Caki2 (cell line): ENCODE measurements at places on chromosomes 13 and 19. TPM values are rescaled to one million over a fixed set of nuclear protein-coding genes. Genes with fewer than 3 reads are reported as not detected.
A peak's percentile ranks its signal among the peaks of the same experiment; 100 is the strongest.

- no peak for DNase-seq
Measured at GRCh38 chr13:113129480-113129879, 6.9 kb downstream of the F10 start.

- no peak for DNase-seq
Measured at GRCh38 chr19:18170714-18171255, 2.8 kb upstream of the IFI30 start.

DNA sequence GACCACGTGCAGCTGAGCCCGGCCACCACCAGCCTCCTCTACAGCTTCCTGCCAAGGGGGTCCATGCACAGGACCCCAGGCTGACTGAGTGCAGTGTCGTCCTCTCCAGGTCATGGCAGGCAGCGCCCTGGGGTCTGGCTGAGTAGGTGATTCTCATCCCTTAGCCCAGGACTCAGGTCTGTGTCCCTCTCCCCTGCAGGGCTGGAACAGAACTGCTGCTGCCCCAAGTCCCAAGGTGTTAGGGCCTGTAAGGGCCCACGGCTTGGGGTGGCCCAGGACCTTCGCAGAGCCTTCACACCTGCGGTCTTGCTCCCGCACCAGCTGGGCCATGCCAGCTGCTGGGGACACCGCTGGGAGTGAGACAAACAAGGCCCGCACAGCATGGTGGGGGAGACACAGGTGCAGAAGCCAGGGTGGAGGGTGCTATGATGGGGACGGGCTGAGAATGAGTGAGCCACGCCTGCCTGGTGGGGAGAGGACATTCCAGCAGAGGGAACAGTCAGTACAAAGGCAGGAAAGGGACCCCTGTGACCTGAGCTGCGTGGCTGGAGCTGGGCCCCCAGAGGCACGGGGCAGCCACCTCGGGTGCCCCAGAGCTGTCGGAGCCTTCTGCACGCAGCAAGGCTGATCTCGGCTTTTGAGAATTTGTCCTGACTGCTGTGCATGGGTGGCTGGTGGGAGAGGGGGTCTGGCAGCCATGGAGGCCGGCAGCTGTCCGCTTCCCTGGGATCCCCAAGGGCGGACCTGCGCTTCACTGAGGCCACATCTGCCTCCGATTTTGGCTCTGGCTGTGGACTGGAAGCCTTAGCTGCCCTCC lies 11.9 kb downstream of the PLEKHF1 start:
- DNase-seq: no peak

- peak; percentile 69 for DNase-seq
Measured at GRCh38 chr19:33778089-33778791, 18.4 kb upstream of the KCTD15 start.

DNA sequence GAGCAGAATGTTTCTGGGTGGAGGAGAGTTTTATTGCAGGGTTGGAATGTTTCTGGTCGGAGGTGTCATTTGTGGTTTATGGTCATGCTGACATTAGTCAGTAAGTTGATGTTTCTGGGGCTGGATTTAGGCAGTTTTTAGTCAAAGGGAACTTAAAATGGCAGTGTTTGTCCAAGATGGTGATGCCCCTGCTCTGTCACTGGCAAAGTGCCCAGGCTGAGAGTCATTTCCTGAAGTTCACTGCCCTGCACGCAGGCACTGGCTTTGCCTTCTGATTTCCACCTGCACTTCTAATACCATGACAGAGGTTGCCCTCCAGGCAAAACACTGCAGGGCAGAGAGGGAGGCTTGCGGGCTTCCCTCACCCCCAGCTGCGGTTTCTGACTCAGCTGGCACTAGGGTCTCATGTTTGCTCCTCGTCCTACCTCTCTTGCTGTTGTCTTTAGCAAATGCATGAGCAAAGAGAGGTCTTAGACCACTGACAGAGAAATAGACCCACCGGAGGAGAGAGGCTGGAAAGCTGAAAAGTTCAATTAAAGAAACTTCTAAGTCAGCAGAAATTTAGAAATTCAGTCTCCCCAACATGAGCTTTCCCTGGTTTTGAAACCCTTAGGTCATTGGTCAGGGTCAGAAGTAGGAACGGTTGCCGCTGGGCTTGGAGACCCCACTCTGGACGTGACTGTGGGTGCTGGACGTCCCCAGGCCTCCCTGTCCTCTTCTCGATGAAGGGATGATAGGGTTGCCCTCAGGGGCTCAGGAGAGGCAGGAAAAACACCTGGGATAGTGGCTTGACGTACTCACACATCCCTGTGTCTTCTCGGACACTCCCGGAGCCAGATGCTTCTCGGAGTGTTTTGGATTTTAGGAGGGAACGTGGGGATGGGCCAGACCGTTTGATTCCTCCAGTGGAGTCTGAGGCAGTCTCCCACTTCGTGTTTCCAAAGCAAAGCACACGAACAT lies 26.3 kb downstream of the TMEM255B start:
- DNase-seq: peak; percentile 78

- no peak for DNase-seq
Measured at GRCh38 chr13:19382111-19382510, 179.2 kb downstream of the TPTE2 start.

- no peak for DNase-seq
Measured at GRCh38 chr19:16235811-16236652, 38.3 kb downstream of the AP1M1 start.

GRCh38 chr13:78137404-78138142 lies 218.9 kb upstream of the EDNRB start:
- peak; percentile 52 for DNase-seq

DNA sequence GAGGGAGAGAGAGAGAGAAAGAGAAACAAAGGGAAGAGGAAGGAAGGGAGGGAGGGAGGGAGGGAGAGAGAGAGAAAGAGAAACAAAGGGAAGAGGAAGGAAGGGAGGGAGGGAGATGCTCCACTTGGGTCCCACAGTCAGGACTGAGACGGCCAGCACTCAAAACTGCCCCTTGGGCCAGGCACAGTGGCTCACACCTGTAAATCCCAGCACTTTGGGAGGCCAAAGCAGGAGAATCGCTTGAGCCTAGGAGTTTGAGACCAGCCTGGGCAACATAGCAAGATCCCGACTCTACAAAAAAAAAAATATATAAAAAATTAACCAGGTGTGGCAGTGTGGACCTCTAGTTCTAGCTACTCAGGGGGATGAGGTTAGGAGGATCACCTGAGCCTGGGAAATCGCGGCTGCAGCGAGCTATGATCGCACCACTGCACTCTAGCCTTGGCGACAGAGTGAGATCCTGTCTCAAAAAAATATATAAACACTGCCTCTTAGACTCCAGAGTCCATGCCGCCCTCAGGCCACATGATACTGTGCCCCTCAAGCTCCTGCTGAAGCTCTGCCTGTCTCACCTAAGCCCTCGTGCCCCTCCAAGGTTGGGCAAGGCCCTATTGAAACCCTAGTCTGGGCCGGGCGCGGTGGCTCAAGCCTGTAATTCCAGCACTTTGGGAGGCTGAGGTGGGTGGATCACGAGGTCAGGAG lies 8.4 kb downstream of the ARRDC2 start:
- no peak for DNase-seq

GRCh38 chr19:54138489-54139256 lies 1.1 kb downstream of the CNOT3 start:
- no peak for DNase-seq

GRCh38 chr13:31965361-31966066 lies 66.1 kb upstream of the FRY start:
- peak; percentile 81 for DNase-seq

DNA sequence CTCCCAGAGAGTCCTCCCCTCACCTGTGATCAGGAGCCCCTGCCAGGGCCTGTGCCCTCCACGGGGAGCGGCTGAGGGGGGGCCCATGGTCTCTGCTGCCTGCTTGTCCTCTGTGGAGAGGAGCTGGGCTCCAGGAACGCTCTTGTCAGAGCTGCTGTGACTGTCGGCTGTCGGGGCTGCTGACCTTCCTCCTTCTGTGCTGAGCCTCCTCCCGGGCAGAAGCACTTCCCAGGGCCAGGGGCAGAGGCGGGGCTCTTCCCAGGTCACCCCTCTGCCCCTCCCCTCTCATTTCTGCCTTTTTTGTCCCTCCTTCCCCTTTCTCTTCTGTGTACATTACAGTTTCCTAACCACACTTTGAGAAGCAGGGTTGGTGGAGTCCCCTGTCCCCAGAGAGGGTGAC lies at the start of gene CEACAM4:
Gene CEACAM4 (minus strand): TSS at position 198 of the 400 bp plus-strand sequence. CDS start 111 bp downstream, at position 87.
- DNase-seq: no peak

- peak; percentile 3 for DNase-seq
Measured at GRCh38 chr13:37109051-37109678, 3.7 kb upstream of the CSNK1A1L start.

DNA sequence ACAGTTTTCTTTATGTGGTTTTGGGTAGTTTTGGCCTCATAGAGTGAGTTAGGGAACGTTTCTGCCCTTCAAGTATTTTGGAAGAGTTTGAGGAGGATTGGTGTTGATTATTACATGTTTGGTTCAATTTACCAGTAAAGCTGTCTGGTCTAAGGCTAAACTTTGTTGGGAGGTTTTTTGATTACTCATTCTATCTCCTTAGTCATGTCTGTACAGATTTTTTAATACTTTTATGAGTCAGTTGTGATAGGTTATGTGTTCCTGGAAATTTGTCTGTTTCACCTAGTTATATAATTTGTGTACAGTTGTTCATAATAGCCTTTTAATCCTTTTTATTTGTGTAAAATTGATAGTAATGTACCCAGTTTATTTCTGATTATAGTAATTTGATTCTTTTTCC lies 20.4 kb downstream of the RNF17 start:
- DNase-seq: no peak

DNA sequence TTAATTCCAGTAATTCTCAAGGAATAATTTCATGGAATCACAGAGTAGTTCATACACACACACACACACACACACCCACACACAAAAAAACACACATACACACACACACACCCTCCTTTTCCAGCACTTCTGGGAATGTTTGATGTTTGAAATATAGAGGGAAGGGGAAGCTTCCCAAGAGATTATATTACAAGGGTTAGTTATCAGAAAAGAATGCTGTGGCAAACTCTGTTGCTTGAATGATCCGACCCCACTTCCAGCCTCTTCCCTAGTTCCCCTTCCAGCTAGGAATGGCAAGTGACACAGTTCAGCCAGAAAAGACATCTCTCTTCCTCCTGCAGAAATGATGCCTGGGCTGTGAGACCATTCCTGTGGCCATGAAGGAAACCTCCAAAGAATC lies 49.9 kb downstream of the KCTD12 start:
- no peak for DNase-seq

DNA sequence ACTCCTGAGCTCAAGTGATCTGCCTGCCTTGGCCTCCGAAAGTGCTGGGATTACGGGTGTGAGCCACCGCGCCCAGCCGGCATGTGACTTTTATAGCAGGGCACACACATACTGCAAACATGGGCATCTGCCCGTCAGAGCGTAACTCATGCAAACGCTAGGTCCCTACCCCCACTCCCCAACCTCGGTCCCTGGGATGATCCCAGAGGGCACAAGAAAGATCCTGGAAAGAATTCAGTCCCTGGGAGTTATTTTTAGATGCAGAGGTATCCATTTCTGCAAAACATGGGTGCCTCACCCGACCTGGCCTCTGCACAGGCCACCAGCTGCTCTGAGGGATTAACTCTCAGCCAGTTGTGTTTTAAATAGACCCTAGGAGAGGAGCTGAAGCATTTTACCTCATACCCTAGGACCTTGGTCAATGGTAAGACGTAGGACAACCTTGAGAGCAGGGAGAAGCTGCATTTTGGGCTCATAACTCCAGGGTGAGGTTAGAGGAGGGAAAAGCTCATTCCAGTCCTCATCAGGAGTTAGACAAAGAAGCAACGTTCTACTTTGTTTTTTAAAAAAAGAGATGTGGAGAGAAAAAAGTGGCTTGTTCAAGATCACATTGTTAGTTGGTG lies 10.8 kb downstream of the TMEM38A start:
- no peak for DNase-seq

DNA sequence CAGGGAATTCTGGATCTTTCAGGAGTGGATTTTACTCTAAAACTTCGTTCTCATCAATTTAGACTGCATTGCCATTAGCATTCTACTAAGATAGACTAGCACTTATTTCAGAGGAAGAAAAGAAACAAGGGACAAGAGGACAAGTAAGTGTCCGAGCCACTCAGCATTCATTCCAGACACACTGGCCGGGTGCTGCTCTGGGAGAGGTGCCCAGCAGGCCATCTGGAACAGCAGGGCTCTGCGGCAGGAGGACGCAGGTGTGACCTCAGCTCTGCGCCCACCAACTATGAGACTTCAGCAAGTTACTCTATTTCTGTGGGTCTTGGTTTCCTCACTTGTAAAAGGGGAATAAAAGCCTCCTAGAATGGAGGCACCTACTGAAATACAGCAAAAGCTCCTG lies 4.2 kb downstream of the EPS15L1 start:
- DNase-seq: no peak

- DNase-seq: no peak
Measured at GRCh38 chr19:55633861-55634260, 6.9 kb upstream of the ZNF580 start.

DNA sequence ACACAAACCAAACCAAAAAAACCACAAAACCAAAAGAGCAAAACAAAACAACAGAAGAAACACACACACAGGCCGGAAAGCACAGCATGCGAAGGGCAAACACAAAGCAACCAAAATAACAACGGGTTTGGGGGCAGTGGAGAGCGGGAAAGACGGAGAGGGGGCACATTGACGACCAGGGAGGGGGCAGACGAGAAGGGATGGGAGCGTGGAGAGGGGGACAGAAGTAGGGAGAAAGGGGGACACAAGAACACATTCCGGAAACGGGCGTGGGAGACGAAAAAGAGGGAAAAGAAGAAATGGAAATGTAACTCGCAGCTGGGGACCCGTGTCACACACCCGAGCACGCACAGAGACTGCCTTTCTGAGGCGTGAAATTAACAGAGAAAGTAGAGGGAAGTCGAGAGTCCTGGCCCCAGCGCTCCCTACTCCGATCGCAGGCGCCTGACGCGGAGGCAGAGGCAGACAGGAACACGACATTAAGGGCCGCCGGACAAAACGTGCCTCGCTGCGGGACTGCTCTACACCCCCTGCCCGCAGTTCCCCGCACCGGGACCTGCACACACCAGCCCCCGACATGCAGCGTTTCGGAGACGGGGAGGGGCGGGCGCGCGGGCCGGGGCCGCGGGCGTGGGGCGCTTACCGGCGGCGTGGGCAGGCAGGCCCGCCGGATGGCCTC lies 652 bp downstream of the POU4F1 start:
- no peak for DNase-seq

- peak; percentile 69 for DNase-seq
Measured at GRCh38 chr19:44807162-44807561, 1.7 kb upstream of the BCAM start.

GRCh38 chr19:5333581-5334365 lies 6.8 kb downstream of the PTPRS start:
- peak; percentile 39 for DNase-seq

DNA sequence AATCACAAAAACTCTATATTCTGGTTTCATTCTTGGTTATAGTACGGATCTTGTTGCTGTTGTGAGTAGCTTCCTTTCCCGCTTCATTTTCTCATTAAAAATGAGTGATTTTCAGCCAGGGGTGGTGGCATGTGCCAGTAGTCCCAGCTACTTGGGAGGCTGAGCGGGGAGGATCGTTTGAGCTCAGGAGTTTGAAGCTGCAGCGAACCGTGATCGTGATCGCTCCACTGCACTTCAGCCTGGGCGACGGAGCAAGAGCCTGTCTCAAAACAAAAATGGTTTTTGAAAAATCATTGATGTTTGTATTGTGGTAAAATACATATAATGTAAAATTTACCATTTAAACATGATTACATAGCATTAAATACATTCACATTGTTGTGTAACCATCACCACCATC lies 71.6 kb upstream of the TM9SF2 start:
- no peak for DNase-seq

Gene ANKRD24
- total RNA-seq: 0.64 and 1.9 TPM in 2 replicates

Gene ZNF181
- total RNA-seq: 9.7 and 10.6 TPM in 2 replicates

Gene ZNF790
- 0.49 and 8.4 TPM in 2 replicates for total RNA-seq
